ENCODE measurements at places on chromosomes 16 and 17. TPM values are rescaled to one million over a fixed set of nuclear protein-coding genes. Genes with fewer than 3 reads are reported as not detected.

The APOH gene
- not detected for total RNA-seq

The MPP2 gene
- 6.0 TPM for total RNA-seq

The RGS11 gene
- total RNA-seq = not detected

The SBK1 gene
- total RNA-seq = 35.3 TPM

The ITGB4 gene
- 0.69 TPM for total RNA-seq

The CES1 gene
- total RNA-seq = not detected

The HBA1 gene
- total RNA-seq = not detected

The KRTAP9-2 gene
- not detected for total RNA-seq

The ASGR2 gene
- not detected for total RNA-seq

The GSDMA gene
- 1.6 TPM for total RNA-seq

The MYCBPAP gene
- 6.9 TPM for total RNA-seq

The GTF3C1 gene
- 58.6 TPM for total RNA-seq

The SLFN13 gene
- total RNA-seq = 39.9 TPM

The CSH1 gene
- total RNA-seq = not detected

The SLC35G6 gene
- total RNA-seq = not detected

The ARMC7 gene
- total RNA-seq = 5.4 TPM

The AOC3 gene
- total RNA-seq = 2.9 TPM

The DPEP2 gene
- total RNA-seq = 2.9 TPM

The GRAP gene
- total RNA-seq = 11.9 TPM

The CTRL gene
- 3.8 TPM for total RNA-seq

The MMP28 gene
- total RNA-seq = 0.41 TPM

The ADAMTS18 gene
- not detected for total RNA-seq

The KRTAP16-1 gene
- total RNA-seq = not detected

The SLC38A8 gene
- not detected for total RNA-seq
